HS-5 (cell line): ENCODE measurements at places on chromosomes 2 and 18.
A peak's percentile ranks its signal among the peaks of the same experiment; 100 is the strongest.

GRCh38 chr2:222256250-222256649 is 42.5 kb downstream of the PAX3 start:
- DNase-seq = no peak

DNA sequence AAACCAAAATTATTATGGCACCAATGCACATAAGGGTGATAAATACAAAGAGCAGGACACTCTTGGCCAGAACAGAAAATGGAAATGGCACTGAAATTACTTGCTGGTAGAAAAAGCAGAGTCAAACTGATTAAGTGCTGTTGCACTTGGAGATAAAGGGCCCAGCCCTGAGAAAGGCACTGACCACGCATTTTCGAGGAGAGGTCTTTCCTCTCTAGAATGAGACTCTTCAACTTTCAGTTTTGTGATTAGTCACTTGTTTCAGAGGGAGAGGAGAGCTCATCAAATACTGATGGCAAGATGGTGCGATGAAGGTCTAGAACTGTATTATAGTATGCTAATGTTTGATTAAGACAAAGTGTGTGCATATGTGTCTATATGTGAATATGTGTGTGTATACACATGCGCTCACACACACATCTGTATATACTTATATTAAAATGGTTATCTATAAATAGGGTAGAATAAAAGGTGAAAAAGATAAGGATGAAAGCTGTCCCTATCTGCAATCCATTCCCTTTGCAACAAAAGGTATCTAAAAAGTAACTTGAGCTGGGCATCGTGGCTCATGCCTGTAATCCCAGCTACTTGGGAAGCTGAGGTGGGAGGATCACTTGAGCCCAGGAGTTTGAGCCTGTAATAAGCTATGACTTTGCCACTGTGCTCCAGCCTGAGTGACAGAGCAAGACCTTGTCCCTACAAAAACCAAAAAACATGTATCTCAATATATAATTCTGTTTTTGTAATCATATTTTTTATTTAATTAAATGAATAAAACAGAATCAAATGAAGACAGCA is 48.8 kb upstream of the ZDBF2 start:
- DNase-seq = no peak

- no peak for DNase-seq
Observed at GRCh38 chr2:94999431-94999883, 26.1 kb upstream of the MAL start.

- DNase-seq = peak; percentile 28
Observed at GRCh38 chr2:68936427-68936826, 16.3 kb downstream of the GKN2 start.

DNA sequence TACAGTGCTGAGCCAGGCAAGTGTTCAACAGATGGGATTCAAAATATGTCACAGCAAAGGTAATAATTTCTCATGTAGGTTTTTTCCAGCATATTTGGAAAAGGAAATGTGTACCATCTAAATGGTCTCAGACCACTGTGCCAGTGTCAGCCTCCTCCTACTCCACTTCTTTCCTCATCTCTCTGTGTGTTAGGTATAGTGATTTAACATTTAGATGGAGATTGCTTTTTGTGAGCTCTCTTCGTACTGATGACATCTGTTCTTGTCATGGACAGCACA is 80.9 kb upstream of the TSPYL6 start:
- DNase-seq = no peak

DNA sequence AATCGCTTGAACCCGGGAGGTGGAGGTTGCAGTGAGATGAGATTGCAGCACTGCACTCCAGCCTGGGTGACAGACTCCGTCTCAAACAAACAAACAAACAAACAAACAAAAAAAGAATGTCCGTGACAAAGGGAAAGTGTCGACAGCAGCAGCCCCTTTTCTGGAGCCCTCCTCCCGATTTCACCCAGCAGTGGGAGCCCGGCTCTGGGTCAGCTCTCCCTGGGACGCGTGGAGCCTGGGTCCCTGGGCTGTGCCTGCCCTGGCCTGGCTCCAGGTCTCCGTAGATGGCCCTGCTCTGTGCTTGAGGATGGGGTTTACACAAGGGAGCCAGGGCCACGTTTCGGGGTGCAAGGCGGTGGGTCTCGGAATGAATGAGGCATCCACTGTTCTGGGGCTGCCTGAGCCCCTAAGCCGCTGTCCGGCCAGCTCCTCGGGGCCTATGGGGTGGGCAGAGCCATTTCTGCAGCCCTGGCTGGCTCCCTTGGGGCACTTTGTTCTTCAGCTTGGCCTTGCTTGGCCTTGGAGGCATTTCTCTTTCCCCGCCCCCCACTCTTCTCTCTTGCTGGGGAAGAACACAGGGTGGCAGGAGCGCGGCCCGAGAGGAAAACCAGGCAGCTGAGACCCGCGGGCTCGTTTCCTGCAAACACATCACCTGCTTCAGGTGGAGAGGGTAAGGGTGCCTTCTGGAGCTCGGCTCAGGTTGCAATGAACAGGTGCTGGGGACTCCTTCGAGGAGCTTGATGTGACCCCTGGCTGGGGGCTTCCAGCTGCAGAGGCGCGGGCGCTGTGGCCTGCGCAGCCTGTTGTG is 29.1 kb downstream of the RTP5 start:
- no peak for DNase-seq

DNA sequence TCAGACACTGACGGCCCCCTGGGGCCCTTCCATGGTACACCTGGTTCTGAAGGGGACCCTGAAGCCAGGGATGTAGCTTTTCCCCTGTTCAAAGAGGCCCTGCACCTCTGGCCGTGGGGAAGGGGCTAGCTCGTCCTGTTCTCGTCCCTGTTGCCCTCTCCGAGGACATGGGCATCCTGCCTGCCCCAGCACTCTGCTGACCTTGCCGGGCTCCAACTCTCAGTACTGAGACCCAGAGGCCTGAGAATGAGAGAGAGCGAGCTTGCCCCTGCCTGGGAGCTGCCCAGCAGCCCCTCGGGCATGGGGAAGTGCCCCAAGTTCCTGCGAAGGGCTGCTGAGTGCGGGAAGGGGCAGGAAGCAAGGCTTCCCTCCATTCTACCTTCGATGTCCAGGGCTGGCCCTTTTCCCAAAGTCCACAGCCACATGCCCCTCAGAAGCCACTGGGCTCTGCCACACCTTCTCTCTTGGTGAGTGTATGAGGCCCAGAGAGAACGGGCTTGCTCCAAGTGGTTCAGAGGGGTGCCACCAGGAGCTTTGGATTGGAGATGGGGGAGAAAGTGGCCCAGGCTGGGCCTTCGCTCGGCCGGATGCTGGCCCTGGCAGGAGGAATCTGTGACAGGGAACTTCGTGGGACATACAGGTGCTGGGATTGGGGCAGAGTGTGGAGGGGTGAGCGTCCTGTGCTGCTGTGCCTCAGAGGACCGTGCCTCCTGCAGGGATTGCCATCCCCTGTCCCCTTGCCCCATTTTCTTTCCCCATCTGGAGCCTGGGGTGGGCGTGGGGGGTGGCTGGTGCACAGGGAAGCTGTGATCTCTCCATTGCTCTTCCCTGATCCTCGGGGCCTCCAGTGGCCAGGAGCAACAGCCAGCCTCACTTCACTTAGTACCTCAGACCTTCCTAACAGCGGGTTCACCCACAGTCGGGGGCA is 50.8 kb downstream of the KCNIP3 start:
- DNase-seq = no peak

- DNase-seq = no peak
Observed at GRCh38 chr2:17422061-17422460, 96.2 kb downstream of the RAD51AP2 start.

DNA sequence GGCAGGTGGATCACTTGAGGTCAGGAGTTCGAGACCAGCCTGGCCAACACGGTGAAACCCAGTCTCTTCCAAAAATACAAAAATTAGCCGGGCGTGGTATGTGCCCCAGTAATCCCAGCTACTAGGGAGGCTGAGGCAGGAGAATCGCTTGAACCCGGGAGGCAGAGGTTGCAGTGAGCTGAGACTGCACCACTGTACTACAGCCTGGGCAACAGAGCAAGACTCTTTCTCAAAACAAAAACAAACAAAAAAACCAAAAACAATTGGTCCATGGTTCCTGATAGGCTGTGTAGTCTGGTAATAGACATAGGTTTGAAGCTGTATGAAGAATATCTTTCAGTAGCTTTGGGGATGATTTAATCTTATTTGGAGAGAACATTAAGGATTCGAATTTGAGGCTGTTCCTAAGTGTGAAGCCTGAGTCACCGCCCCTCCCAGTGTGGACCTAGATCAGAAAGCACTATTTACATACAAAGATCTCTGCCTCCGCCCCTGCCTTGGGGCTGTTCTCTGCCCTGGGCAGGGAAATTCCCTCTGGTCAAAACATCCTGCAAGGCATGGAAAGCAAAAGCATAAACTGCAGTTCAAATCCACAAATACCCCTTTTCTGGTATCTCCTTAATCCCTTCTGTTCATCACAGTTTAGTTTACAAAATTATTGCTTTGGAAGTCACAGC is 52.8 kb upstream of the PMAIP1 start:
- no peak for DNase-seq

DNA sequence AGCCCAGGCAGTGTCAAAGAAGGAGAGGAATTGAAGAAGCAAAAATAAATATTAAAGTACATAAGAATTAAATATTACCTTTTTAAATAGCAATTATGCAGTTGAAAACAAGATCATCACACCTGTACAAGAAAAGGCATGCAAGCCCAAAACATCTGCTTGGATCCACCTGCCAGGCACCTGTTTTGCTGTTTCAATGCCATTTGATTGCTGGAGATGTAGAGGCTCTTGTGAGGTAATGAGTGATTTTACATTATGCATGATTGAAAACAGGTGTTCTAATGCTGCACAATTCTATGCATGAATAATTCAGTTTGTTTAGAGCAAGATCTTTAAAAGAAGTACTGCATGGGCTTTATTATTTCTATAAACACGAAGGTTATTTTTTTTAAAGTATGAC is 700.6 kb upstream of the ZEB2 start:
- DNase-seq = no peak

GRCh38 chr2:11753452-11753885 is 7.0 kb downstream of the LPIN1 start:
- DNase-seq = no peak

GRCh38 chr2:222623756-222624309 is 32.1 kb downstream of the FARSB start:
- DNase-seq = no peak

DNA sequence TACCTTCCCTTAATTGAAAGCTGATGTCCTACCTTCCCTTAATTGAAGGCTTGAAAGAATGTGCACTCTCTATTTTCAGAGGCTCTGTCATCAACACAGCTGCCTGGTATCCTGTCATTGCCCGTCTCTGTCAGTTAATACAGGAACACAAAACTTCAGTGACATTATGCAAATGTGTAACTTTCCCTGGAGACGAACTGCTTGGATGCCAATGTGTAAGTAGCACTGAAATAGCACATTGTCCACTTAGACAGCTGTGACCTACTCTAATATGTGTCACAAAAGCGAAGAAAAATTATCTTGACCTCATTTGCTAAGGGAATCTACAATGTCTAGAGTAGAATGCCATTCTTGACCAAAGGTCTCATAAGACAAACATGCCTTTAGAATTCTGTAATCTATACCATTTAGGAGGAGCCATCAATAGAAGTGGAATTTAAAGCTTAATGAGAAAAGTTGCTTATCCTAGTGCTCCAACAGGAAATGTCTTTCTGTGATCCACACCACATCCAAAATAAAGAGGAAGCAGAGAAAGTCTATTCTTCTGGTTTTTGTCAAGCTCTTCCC is 138.1 kb downstream of the BARD1 start:
- DNase-seq = no peak

- no peak for DNase-seq
Observed at GRCh38 chr2:60091894-60092293, 461.6 kb downstream of the BCL11A start.

DNA sequence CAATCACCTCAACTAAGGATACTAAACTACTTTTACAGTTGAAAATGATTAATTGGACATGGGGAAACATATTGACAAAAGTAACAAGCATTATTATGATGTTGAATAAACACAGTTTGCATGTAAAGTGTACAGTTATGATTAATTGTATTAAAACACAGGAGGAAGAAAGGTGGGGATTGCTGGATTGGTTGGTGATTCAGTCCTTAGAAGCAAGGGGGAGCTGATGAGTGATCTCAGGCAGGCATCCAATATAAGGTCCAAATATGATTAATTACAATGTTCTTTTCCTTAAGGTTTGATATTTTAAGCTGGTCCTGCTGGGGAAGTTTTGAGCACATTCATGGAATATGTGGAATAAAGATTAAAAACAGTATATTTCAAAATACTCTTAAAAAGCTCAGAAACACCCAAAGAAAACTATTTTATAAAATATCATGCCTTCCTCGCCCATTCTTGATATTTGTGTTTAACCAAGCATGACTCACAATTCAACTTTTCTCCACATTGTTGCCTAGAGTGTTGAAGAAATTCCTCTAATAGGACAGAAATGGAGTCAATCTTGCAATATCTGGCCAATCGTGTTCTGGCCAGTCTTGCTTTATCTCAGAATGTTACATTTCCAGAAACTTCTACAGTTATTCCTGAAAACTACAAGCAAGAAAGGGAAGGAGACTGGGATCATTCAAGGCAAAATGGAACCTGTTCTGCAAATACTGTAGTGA is 268.2 kb downstream of the RPIA start:
- no peak for DNase-seq

- no peak for DNase-seq
Observed at GRCh38 chr2:235045973-235046343, 94.1 kb downstream of the SH3BP4 start.

- DNase-seq = no peak
Observed at GRCh38 chr18:39846265-39846664, 2108.8 kb upstream of the PIK3C3 start.

GRCh38 chr2:71813315-71813714 is 334.3 kb downstream of the CYP26B1 start:
- DNase-seq = no peak

DNA sequence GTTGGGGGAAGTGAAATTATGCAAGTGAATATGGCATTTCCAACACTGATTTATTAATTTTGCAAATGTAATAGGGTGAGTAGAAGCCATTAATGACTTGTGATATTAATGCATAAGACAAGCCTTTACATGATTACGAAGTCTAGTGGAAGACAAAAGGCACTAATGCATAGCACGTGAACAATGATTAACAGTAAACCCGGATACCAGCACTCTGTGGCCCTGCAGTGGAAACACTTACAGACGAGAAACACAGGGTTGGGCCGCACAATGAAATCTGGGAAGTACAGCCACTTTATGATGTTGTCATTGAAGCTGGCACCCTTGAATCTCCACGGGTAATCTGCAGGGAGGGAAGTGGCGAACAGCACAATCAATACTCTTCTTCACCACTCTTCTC is 233.4 kb downstream of the NAPG start:
- DNase-seq = no peak

DNA sequence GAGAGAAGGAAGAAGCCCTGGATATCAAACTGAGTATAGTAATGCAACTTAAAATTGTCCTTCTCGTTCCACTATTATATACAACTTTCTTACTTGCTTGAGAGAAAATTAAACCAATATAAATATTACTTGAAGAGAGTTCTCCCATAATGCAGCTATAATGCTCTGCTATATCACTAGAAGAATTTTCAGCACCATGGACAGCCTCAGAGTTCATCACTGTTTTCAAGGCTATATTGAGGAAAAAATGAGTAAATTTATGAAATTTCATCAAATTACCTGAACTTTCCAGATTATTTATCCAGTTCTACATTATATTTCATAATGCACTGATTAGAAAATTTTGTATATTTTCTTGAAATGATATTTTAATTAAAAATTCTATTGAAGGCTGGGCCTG is 1053.5 kb upstream of the FAM98A start:
- no peak for DNase-seq

- DNase-seq = no peak
Observed at GRCh38 chr2:241599615-241600014, 37.3 kb downstream of the THAP4 start.

- DNase-seq = peak; percentile 48
Observed at GRCh38 chr18:830315-830901, 18.4 kb upstream of the YES1 start.
